ENCODE measurements at places on chromosomes 2 and 18. TPM values are rescaled to one million over a fixed set of nuclear protein-coding genes. Genes with fewer than 3 reads are reported as not detected.

DNA sequence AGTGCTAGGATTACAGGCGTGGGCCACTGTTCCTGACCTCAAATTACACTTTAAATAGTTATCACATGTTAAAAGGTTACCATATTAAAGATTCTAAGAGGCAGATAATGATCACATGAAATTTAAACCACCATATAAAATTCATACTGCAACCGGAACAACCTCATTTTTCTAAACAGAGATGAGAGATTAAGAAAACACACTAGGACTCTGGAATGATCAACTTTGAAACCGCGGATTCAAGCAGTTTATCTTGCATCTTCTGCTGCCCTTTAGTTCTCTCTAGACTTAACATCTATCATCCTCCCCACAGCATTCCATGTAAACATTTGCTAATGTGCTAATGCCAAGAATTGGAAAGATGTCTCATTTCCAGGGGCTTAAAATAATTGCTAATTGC lies 115.8 kb downstream of the PIGN start:
- no peak for DNase-seq

The ASAP2 gene
- total RNA-seq, result 0.83 TPM

DNA sequence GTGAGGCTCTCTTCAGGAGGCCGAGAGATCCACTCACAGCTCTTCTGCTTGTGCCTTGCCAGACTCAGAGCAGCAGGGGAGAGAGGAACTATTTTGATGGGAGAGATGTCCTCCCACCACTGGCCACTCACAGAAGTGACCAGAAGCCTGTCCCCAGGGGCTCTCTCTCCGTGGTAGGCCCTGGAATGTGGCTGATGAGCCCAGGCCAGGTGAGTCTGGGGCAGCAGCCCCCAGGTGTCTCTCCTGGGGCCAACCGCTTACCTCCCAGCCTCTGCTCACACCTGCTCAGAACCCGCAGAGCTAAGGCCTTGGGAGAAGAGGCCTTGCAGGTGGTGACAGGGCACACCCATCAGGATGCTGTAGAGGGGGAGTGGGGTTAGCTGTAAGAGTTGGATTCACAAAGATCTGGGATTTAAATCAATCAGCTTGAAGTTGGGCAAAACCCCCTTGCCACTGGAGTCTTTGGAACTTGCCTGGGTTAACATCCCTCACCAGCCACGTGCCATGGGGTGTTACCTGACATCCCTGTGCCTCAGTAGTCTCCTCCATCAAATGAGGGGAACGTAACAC lies 29.1 kb upstream of the ASB18 start:
- no peak for DNase-seq

- DNase-seq, result no peak
These were observed 250.5 kb downstream of the TWIST2 start for GRCh38 chr2:239098288-239098970.

DNA sequence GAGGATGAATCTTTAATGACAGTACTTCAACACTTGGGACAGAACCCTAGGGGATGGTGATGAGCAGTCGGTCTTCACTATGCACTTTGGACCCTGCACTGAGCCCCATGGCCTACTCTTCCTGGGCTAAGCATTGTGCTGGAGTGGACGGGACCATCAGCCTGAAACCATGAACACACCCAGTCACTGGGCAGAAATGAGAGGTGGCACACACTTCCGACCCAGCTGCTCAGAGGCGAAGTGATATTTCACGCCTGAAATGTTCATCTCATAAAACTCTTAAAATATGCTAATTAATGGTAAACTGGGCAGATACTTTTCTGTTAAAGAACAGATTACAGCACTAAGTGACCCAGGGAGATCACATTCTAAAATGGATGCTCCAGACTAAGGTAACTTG lies 150.3 kb upstream of the NDUFV2 start:
- DNase-seq, result no peak

- no peak for DNase-seq
These were observed 19.3 kb downstream of the GALM start for GRCh38 chr2:38685116-38685735.

- DNase-seq, result no peak
These were observed 237.9 kb downstream of the BABAM2 start for GRCh38 chr2:28128281-28128950.

- peak; percentile 43 for DNase-seq
These were observed 60.1 kb downstream of the ABCG8 start for GRCh38 chr2:43898838-43899346.

The ADRA2B gene
- 0.21 TPM for total RNA-seq

The RGPD3 gene
- total RNA-seq, result 0.21 TPM

GRCh38 chr2:14776216-14776615 lies 143.7 kb downstream of the LRATD1 start:
- no peak for DNase-seq

DNA sequence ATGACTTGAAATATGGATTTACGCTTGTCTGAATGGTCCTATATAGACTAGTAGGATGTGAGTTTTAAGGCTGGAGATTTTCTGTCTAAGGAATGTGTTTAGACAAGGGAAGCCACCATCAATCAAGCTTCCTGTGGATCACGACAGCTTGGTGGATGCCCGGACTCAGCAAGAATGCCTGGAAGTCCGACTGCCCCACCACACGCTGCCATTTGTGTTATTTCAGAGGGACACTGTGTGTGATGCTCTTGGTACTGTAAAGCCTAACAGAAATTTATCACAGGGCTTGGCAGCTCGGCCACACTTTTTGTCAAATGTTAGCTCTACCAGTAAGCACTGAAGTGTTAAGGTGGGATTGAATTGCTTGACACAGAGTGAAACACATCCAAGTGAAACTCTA lies 127.1 kb upstream of the CDH7 start:
- DNase-seq, result no peak

- no peak for DNase-seq
These were observed 87.7 kb downstream of the TMEM18 start for GRCh38 chr2:589281-590130.

DNA sequence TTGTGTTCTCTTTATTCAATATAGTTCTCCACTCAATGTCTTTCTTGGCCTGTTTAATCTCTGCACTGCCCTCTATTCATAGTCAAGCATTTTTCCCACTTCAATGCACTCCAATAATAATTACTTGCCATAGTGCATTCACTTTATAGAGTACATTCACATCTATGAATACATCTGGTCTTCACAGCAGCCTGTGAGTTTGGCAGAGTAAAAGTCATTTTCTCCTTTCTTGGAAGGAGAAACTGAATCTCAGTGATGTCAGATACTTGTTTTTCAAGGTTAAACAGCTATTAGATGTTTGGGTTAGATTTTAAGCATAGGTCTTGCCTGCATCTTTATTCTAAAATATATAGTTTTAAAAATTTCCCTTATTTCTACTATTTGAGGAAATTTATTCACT lies 373.2 kb downstream of the TRIB2 start:
- DNase-seq, result no peak

DNA sequence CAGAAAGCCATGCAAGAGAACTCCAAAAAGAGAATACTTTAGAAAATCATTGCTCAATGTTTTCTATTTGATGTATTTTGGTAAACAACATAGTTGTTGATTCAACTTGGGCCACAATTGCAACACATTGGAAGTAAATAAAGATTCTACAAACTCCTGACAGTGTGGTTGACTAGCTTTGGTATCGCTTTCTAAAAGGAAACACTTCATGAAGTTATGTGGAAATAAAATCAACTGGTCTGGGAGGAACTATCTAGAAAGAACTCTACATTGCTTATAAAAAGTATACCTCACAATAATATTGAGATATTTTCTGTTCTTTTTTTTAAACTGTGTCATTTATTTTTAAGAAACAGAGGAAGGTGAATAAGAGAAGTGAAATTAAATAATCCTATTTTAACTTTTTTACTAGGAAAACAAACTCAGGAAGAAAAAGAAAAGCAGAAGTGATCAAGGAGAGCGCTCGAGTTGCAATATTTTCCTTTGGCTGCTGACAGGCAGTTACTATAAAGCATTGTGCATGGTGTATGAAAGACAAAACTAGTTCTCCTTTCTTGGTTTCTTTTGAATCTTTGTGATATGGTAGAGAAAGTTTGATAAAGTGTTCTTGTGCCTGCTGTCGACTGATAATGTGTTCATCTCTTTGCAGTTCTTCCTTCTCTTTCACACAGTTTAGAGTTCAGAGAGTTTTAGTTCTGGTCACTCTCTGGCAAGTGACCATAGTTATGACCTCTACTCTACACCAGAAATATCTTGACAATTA lies 3.0 kb downstream of the DHRS9 start:
- DNase-seq, result no peak

DNA sequence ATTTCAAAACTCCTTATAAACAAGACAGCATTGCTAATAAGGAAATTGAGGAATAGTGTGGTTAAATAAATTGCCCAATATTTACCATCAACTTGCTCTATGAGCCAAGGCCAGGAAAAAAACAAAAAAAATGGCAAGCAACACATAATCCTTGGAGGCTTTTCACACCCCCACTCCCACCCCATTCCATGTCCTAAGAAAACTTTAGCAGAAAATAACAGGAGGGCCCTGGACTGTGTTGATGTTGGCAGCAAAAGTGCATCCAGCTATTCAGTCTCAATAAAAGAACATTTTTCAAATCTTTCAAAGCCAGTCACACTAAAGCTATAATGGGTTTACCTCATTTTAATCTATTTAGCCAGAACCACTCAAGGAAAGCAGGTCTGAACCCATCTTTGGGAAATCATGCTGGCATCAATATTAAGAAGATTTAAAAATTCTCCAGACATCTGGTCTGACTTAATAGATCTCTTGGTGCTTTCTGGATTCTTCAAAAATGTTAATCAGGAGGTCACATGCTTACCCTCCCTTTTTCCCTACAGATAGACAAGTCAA lies 34.6 kb upstream of the STK17B start:
- DNase-seq, result no peak

- no peak for DNase-seq
These were observed 35.1 kb upstream of the YWHAQ start for GRCh38 chr2:9665898-9666297.

The CXCR1 gene
- not detected for total RNA-seq

DNA sequence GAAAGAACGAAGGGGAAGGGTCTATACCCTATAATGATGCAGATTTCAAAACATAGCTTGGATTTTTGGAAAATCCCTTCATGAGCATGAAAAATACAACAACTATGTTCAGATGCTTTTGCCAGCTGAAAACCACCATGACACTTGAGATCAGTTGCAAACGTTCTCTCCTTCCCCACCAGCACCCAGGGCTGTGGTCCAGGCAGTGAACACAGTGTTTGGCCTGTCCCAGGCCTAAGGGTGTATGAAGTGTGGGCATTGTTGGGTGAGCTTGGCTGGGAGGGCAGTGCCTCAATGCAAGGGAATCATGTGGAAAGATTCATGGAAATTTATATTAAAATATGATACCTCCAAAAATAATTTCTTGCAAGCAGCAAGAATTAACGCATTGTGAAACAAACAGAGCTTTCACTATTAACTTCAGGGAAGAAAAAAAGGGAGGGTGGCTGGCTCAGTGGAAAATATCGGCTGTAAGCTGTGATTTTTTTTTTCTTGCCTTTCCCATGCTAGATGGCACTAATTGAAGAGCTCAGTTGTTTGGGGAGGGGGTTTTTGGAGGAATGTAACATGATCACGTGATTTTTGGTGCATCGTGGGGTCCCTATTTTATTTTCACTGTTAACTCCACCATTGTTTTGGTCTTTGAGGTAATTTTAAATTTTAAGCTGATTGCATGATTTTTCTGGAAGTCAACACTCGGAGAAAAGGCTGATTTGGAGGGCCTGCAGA lies 52.0 kb downstream of the CDC42EP3 start:
- no peak for DNase-seq

The MLPH gene
- not detected for total RNA-seq

The CCDC85A gene
- not detected for total RNA-seq

GRCh38 chr18:63999871-64000270 lies 30.0 kb downstream of the SERPINB8 start:
- DNase-seq, result no peak

DNA sequence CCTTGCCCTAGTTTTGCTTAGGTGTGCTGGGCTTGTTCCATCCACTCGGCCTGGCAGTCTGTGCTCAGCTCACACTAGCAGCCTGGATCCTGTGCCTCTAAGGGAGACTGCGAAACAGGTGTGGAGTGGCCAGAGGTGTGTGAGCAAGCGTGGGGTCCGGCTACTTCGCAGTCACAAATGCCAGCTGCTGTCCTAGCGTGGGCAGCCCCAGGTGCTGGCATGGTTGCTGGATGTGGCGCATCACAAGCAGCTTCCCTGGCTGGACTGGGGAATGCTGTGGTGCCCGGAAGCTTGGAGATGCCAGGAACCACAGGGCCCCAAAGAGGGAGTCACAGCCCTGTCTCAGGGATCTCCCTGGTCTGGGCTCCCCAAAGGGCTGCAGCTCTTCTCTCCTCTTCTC lies 119.0 kb upstream of the TMEFF2 start:
- no peak for DNase-seq

GRCh38 chr2:232398293-232399034 lies 8.2 kb upstream of the ALPG start:
- no peak for DNase-seq

DNA sequence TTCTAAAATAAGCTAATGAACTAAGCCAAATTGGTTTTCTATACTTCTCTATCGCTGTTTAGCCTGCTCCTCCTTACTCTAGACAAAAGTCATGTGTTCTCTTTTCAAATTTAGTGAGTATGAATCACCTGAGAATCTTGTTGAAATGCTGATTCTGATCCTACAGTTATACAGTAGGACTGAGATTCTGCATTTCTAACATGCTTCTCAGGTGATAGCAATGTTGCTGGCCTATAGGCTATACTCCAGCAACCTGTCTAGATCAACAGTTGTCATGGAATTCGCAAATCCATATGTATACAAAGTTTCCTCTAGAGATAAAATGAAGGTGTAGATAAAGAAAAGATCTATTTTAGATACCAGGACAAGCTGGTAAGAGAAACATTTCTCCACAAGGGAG lies 62.9 kb downstream of the MEMO1 start:
- no peak for DNase-seq

DNA sequence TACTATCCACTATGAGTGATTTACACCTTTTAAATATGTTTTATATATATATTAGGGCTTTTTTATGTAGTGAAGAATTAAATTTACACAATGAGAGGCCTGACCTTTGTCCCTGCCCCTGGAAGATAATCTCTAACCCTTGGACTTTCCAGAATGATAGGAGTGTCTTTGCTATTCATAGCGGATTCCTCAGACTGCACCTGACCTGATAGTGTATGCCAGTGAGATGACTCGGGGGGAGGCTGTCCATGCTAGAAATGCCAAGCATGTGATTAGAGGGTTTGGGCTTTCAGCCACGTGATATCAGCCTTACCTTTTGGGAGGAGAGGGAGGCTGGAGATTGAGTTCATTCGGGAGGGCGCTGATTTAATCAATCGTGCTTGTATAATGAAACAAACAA lies 44.1 kb upstream of the LHCGR start:
- DNase-seq, result no peak

GRCh38 chr2:236123716-236124115 lies 44.5 kb downstream of the GBX2 start:
- no peak for DNase-seq

The ZNF516 gene
- total RNA-seq, result 0.85 TPM

All from activated CD4-positive, alpha-beta T cell treated with anti-CD3 and anti-CD28 coated beads, Interleukin-2, amount 10 ng/mL, durations not matched to agents 24 days and 14 days (primary cell).